Stimulated activated CD4-positive, alpha-beta T cell treated with anti-CD3 and anti-CD28 coated beads, Interleukin-4, amount 100 ng/mL, for 1 hour (primary cell): ENCODE measurements at places on chromosomes 4 and X.
A peak's percentile ranks its signal among the peaks of the same experiment; 100 is the strongest.

GRCh38 chr4:39466747-39467146, 7.9 kb downstream of the LIAS start:
- DNase-seq, result no peak

- no peak for DNase-seq
These were observed 40.8 kb upstream of the VEGFD start for GRCh38 chrX:15425024-15425423.

GRCh38 chrX:25198891-25199290, 183.1 kb upstream of the ARX start:
- DNase-seq, result no peak

DNA sequence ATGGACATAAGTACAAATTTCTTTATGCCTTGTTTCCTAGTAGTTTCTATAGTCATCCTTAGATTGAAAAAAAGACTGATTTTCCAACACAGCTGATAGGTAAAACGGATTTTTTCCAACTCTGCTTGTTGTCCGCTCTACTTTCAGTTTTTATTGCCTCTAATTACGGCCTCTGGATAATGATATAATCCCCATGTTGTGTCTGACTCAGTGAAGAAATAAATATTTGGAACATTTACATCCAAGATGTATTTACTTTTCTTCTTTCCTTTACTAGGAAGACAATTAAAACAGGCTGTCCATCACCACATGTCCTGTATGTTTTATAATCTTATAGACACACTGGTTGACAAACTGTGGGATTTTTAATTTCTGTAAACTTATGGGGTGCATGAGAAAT, 6.8 kb upstream of the CXCL3 start:
- no peak for DNase-seq

GRCh38 chr4:172857026-172857425, 311.6 kb upstream of the GALNT7 start:
- no peak for DNase-seq

DNA sequence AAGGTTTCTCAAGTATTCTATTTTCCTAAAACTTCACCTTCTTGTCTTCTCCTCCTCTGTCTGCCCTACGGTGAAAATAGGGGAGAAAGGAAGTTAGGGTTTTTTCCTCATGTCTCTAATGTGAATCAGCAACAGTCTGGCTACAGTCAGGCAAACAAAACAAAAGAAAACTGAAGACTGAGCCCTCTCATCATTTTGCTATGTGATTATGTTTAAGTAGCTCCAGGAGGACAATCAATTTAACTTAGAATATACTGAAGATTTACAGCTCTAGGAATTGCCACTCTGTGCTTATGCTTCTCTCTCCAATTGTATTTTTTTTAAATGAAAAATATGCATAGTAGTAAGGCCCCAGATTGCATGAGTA, 316.2 kb downstream of the GPAT3 start:
- no peak for DNase-seq

GRCh38 chr4:48350871-48351270, 9.5 kb downstream of the SLAIN2 start:
- DNase-seq, result no peak

DNA sequence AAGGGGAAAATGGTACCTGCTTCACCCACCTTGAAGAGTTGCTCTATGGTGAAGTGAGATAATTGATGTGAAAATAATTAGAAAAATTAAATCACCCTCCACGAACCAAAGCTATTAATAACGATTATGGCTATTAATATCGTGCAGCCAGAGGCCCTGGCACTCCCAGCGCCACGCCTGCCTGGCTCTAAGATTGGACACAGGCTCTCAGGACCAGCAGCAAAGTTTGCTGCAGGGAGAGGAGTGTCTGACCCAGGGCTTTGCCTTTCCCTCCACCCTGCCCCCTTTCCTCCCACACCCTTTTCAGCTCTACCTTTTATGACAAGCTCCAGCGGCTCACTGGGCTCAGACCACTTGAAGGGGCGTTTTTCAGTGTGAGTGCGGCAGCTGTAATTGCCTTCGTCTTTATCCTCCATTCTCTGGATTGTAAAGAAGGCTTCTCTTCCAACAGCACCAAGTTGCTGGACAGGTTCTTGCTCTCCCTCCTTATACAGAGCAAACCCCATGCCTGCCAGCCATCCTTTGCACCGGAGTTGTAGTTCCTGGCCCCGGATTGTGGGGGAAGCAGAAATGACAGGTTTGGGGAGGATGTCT, 11.5 kb downstream of the IGSF1 start:
- DNase-seq, result no peak

GRCh38 chrX:11532291-11533078, 133.2 kb downstream of the ARHGAP6 start:
- no peak for DNase-seq

GRCh38 chr4:82899374-82900065, 1.0 kb upstream of the THAP9 start:
- DNase-seq, result no peak

DNA sequence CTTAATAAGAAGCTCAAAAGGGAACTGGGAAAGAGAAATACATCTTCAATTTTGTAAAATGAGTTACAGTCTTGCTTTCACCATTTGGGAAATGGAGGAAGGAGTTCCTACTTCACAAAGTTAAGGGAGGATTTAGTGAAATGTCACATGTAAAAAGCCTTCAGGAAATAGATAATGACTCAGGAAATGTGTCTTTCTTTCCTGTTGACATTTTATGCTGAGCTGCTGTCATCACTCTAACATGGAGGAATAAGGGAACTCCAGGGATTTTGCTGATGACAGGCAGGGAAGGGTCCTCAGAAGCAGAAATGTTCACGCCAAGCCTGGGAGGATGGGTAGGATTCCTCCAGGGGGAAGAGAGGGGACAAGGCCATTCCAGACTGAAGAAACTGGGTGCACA, 251.1 kb downstream of the USP46 start:
- no peak for DNase-seq

GRCh38 chrX:54495814-54496516, at the start of gene FGD1:
TSS of gene FGD1 (minus strand) at chrX:54496234. CDS start at chrX:54495432, 802 bp downstream.
- peak; percentile 60 for DNase-seq

DNA sequence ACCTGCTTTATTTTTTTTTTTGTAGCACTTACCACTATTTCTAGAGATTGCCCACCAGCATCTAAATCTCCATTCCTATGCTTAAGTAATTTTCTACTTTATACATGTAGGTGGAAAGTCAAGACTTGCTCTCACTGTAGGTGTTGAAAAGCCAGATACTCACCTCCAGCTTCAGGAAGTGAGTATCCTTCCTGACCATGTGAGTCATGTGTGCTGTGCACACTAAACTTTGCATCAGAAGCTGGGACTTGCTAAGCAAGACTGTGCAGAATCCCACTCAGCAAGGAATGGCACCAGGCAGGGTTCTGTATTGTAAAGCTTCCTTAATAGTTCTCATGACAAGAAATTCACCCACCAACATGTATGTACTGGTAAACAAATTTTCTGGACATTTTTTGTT, 151.8 kb downstream of the POU4F2 start:
- no peak for DNase-seq

- no peak for DNase-seq
These were observed 88.6 kb upstream of the WDR1 start for GRCh38 chr4:10205223-10205622.

GRCh38 chr4:82394896-82395295, 21.1 kb upstream of the HNRNPD start:
- no peak for DNase-seq

- DNase-seq, result peak; percentile 39
These were observed 36.8 kb downstream of the RTL5 start for GRCh38 chrX:72094894-72095293.

DNA sequence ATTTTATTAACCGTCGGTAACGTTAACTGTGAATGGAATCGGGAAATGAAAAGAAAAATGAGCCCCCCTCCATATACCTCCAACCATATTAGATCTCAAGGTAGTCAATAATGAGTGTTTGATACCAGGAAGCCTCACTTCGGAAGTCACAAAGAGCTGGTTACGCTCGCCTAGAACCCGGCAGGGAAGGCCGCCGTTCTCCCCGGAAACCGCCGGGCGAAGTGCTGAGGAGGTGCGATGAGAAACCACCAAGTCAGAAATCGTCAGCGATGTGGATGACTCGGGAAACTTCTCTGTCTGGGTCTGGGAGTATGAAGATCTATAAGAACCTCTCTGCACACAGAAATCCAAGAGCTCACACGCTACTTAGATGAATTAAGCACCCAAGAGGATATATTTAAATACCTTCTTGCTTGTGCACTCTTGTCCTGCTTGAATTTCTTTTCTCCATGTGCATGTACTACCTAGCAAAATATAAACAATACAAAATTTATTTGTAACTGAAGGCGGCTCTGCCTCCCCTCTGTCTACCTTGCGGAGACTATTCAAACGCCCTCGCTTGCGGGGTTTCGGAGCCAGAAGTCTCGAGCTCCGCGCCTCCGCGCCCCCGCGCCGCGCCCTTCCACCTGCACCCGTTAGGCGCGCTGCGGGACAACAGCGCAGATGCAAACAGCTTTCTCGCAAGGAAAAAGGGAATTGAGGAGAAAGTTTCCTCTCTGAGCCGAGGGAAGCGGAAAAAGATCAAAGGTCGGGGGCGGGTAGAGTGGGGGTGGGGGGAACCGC, 17.8 kb downstream of the NKX6-1 start:
- DNase-seq, result no peak

GRCh38 chr4:94516999-94517398, 65.3 kb downstream of the PDLIM5 start:
- no peak for DNase-seq

- DNase-seq, result no peak
These were observed 127.8 kb downstream of the CRLF2 start for GRCh38 chrX:1084689-1085088.

DNA sequence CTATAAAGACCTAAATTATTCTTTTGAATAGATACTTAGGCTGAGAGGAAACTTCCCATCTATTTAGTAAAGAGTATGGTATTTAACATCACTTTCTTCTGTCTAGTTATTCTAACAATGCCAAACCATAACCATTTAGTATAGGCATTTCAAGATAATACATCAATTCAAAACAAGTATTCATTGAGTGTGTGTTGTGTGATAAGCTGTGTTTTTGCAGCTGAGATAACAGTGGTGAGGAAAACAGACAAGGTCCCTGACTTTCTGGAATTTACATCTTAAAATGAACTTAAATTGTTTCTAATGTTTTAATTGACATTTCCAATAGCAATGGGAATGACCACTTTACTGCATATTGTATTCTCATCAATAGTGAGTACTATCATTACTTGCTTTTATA, 22.4 kb upstream of the TSPAN5 start:
- no peak for DNase-seq

- DNase-seq, result no peak
These were observed 91.0 kb upstream of the TRIM2 start for GRCh38 chr4:153113061-153113837.

- DNase-seq, result no peak
These were observed 259.0 kb upstream of the PCDH7 start for GRCh38 chr4:30461218-30461617.
